ENCODE measurements at places on chromosomes 12 and 14. TPM values are rescaled to one million over a fixed set of nuclear protein-coding genes. Genes with fewer than 3 reads are reported as not detected.

CD4 gene
- 126 TPM for total RNA-seq

DNA sequence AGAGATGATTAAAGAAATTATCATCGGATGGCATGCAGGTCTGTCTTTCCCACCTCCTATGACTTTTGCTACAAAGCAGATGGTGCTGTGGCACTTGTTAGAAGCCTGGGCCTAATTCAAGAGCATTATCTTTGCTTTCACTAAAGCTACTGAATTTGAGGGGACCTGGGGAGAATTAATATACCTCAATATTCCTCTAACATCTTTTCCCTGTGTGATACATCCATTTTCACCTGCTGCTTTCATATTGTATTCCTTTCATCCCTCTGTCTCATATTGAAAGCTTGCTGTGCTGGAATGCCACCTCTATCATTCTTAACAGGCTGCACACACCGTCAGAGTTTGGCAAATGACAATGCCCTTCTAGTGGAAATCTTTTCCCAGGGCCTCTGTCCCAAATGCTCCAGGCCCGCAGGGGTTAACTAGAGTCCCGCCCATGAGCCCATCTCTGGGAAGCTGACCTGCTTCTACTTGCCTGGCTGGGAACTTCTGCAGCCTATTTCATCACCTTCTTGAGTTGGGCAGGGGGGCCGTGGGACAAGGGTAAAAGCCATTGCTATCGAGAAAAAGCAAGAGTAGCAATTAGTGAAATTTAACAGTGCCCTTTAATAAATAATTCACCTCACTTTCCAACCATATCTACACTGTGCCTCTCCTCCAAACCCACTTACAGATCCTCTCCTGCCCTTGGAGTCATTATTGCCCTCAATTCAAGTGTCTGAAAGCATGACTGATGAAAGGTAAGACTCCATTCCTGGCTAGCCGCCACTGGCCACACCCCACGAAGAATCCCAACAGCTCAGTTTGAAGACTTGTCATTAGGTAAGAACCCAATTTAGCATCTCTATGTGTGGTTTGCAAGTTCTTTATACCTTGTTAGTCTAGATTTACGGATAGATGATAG lies 126.7 kb upstream of the BTG1 start:
- no peak for DNase-seq

- DNase-seq, result no peak
These were observed 101.1 kb downstream of the B4GALNT3 start for GRCh38 chr12:560691-561390.

GRCh38 chr12:69936766-69937165 lies 111.7 kb downstream of the MYRFL start:
- DNase-seq, result no peak

GRCh38 chr14:66038618-66039017 lies 447.6 kb upstream of the CCDC196 start:
- DNase-seq, result no peak

DNA sequence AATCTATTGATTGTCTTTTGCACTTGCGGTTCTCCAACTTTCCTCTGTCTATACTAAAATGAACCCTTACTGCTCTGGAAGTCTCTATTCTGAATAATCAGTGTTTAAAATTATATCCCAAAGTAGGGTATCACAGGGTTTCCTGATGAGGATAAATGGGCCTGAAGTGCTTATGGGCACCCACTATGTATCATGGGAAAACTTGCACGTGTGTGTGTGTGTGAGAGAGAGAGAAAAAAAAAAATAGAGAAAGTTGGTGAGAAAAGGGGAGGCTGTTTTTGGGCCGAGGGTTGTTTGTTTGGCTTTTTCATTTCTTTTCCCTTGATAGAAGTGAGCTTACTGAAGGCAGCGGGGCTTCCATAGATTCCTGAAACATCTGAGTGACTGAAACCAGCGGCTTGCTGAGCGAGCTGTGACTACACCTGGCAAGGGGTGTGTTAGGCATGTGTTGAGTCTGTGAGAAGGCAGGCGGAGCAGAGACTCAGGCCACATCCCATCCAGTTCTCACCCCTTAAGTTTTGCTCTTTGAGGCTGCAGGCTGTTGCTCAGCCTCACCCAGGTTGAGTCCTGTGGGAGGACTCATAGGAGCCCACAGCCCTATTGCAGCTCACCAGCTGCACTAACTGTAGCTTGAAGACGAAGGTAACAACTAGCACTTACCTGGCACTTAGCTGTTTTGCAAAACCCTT lies 17.2 kb downstream of the PPFIBP1 start:
- DNase-seq, result no peak

DNA sequence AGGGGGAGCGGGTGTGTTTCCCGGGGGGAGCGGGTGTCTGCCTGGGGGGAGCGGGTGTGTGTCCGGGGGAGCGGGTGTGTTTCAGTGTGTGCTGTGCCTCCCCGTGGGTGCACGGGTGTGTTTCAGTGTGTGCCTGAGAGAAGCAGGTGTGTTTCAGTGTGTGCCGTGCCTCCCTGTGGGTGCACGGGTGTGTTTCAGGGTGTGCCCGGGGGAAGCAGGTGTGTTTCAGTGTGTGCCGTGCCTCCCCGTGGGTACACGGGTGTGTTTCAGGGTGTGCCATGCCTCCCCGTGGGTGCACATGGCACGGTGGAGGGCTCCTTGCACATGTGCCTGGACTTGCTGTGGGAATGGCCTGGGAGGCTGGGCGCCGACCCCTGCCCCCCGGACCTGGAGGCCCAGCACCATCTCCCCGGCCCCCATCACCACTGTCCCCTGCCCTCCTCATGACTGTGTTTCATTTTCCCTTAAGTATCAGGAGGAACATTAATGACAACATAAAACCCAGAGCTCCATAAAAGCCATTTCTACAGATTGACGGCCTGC lies 38.7 kb downstream of the FBRSL1 start:
- DNase-seq, result no peak

C1R gene
- total RNA-seq, result 6.4 TPM

RDH16 gene
- total RNA-seq, result 2.1 TPM

BCL11B gene
- 54.4 TPM for total RNA-seq

DNA sequence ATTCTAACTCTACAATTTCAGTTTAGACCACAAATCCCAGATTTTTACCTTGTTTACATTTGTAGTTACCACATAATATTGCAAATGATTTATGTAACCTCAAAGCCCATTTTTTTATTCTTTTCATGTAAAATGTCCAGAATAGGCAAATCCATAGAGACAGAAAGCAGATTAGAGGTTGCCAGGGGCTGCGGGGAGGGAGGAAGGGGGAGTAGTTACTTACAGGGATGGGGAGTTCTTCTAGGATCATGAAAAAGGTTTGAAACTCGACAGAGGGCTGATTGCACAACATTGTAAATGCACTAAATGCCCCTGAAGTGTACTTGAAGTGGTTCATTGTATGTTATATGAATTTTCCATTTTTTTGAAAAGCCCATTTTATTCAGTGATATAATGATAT lies 66.5 kb downstream of the PPP2R5C start:
- DNase-seq, result no peak

HOTAIR gene
- not detected for total RNA-seq

- no peak for DNase-seq
These were observed 197.8 kb upstream of the PZP start for GRCh38 chr12:9405886-9406563.

GPD1 gene
- 1.6 TPM for total RNA-seq

DNA sequence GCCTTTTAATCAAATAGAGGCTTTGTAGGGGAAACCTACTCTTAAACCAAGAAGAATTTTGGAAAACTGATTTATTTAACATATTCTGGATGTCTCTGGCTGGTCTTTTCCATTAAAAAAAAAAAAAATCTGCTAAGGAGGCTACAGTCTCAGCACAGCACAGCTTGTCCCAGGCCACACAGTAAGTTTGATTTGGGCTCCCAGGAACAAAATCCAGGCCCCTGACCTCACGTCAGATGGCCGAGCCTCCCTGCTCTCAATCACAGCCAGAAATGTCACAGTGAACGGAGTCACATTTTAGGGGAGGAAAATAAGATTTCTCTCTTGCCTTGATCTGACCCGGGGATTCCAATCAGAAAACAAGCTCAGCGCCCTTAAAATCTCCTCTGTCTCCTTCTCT lies 72.9 kb upstream of the TBX5 start:
- no peak for DNase-seq

GRCh38 chr12:107779077-107779831 lies 4.8 kb downstream of the ASCL4 start:
- DNase-seq, result no peak

DNA sequence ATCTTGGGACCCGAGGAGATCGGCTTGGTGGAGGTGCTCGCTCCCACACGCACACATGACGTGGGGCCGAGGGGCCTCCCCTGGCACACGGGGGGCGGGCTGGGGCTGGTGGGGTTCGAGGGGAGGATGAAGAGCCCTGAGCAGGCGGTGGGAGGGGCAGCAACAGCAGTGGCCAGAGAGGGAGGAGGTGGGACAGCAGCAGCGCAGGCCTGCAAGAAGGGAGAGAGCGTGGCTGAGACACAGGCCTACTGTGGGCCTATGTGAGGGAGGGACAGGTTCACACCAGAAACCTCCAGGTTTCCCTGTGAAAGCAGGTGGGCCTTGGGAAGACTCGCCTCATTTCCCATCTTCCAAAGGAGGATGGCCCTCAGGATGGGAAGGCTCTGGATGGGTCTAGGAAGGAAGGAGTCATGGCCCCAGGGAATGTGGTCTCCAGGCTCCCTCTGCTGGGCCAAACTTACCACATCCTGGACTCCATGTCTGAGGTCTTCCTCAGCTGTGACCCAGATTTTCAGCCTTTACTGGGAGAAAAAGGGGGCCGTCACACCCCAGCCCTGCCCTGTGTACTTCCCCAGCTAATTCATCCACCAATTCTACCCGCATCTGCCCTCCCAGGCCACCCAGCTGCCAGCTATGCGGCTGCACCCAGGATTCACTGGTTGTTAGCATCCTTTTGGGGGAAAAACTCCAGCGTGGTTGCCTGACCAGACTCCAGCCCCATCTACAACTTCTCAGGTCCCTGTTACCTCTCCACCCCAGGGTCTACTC lies 2.8 kb downstream of the PIANP start:
- DNase-seq, result no peak

GRCh38 chr12:82473111-82473754 lies 114.9 kb downstream of the METTL25 start:
- no peak for DNase-seq

- DNase-seq, result no peak
These were observed 2.3 kb downstream of the TCP11L2 start for GRCh38 chr12:106304797-106305196.

YLPM1 gene
- 62.6 TPM for total RNA-seq

DNA sequence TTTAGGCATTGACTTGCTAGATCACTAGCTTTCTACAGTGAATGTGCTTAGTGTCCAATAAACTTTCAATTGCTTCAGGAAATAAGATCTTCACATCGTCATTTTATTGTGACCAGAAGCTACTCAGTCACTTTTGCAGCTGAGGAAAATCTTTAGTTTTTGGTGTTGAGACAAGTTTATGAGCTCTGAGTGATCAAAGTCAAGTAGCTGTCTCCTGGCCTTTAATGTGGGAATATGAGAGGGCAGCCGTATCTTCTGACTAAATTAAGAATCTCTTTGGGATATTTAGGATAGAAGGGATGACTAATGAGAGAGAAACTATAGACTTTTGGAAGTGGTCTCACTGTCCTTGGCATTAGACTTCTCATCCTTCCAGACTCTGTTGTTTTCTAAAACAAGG lies 21.6 kb downstream of the MSRB3 start:
- no peak for DNase-seq

- peak; percentile 39 for DNase-seq
These were observed 2.9 kb downstream of the RDH12 start for GRCh38 chr14:67704484-67705089.

DNA sequence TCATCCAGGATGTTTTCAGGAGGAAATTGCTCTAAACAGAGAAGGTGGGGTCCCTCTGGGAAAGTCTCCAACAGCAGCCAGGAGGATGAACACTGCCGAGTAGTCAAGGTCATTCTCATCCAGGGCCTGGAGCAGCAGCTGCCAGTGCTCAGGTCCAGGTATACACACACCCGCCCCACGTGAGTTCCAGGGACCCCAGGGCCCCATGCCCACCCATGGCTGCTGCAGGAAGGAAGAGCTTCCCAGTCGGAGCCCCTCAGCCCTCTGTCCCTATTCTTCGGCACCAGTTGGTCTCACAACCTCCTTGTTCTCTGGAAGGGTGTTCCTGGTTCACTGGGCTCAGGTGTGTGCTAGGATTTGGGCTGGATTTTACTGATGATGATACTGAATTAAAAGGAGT lies 72.7 kb downstream of the ACTN1 start:
- DNase-seq, result no peak

GRCh38 chr14:77203611-77204458 lies 22.2 kb downstream of the TMEM63C start:
- no peak for DNase-seq

- DNase-seq, result no peak
These were observed 87.4 kb downstream of the CPNE8 start for GRCh38 chr12:38817942-38818341.

CEBPE gene
- 0.21 TPM for total RNA-seq

GRCh38 chr14:60165547-60165876 lies 314 bp upstream of the DHRS7 start:
- no peak for DNase-seq

C12orf76 gene
- total RNA-seq, result 19.0 TPM

DNA sequence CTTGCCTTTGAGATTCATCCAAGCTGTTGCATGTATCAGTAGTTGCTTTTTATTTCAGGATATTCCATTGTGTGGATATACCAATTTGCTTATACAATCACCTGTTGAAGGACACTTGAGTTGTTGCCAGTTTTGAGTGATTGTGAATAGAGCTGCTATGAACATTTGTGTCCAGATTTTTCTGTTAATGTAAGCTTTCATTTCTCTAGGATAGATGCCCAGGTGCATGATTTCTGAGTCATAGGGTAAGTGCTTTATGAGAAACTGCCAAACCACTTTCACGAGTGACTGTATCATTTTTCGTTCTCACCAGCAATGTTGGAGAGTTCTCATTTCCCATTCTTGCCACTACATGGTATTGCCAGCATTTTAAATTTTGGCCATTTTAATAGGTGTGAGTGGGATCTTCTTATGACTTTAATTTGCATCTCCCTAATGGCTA lies 434.6 kb upstream of the RGS6 start:
- peak; percentile 21 for DNase-seq

GRCh38 chr12:16946704-16947103 lies 340.7 kb upstream of the LMO3 start:
- no peak for DNase-seq

DNA sequence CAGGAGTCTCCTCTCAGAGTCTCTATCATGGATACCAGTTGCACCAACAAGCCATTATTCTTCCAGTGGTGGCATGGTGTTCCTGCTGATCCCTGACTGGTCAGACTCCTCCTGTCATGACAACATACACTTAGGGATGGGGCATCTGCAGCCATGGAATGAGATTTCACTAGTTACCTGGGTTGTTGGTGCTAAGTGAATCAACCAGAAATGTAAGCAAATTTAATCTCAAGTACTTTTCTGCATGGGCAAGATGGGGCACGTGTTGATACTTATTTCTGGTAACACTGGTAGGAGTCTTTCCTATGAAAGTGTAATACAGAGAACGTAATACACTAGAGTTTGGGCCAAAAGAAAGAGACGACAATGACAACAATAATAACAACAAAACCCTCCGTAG lies 211.5 kb upstream of the FOXN3 start:
- no peak for DNase-seq

- DNase-seq, result no peak
These were observed 60.1 kb upstream of the RESF1 start for GRCh38 chr12:31899109-31899508.

SLC16A7 gene
- total RNA-seq, result 38.8 TPM

- DNase-seq, result no peak
These were observed 191.2 kb upstream of the DIO3 start for GRCh38 chr14:101369916-101370592.

All from activated T-cell treated with anti-CD3 and anti-CD28 coated beads, Interleukin-2, amount 50 U/mL, for 72 hours (primary cell).